ENCODE measurements at places on chromosomes 2 and 18.

GRCh38 chr2:37916512-37917082 lies 8.5 kb upstream of the RMDN2 start:
- DNase-seq, result no peak

DNA sequence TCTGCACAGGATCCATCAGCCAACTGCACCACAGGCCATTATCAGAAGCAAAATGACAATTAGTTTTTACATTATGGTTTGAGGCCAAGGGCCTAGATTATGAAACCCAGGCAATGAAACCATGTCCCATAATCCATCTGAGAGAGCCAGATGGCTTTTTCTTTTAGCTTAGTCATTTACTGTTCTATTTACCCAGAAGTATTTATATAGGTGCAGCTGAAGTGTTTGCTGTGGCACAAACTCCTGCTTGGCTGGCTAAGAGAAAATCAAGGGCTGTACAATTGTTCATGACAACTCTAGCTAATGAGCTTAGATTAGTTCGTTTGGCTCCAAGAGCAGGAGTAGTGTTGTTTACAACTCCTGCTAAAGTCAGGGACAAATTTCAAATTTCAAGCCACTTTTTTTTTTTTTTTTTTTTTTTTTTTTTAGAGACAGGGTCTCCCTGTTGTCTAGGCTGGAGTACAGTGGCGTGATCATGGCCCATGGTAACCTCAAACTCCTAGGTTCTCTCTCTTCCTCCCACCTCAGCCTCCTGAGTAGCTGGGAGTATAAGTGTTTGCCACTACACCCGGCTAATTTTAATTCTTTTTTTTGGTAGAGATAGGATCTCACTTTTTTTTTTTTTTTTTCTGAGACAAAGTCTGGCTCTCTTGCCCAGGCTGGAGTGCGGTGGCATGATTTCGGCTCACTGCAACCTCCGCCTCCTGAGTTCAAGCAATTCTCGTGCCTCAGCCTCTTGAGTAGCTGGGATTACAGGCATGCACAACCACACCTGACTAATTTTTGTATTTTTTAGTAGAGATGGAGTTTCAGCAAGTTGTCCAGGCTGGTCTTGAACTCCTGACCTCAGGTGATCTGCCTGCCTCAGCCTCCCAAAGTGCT lies 18.4 kb upstream of the REV1 start:
- DNase-seq, result no peak

GRCh38 chr2:120703330-120703994 lies 32.2 kb upstream of the GLI2 start:
- peak; percentile 8 for DNase-seq

- no peak for DNase-seq
Observed at GRCh38 chr2:12970861-12971260, 254.1 kb downstream of the TRIB2 start.

DNA sequence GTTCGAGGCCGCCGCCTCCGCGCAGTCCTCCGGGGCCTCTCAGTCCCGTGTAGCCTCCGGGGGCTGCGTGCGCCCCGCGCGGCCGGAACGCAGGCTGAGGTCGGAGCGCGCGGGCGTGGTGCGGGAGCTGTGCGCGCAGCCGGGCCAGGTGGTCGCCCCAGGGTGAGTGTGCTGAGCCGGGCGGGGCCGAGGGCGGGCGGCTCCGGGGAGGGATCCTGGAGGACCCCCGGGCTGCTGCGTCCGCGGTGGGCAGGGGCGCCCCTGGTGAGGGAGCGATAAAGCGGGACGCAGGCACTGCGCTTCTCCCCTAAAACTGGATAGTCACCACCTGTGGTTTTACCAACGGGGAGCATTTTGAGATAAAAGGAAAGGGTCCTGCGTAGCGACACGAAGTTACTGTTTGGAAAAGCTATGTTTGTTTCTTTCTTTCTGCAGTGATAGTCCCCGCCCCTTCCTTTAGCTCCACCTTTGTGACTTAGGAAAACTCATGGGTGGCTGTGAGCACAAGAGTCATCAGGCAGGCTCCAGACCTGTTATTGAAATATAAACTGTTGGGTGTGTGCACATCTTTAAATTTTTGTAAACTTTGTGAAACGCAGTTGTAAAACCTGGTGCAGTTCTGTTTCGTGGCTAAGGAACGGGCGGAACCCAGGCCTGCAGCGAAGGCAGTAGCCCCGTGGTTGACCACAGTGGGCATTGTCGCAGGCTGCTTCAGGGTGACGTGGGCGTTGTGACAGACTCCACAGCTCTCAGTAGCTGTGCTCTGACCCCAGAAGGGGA lies 687 bp downstream of the CTDP1 start:
- peak; percentile 68 for DNase-seq

DNA sequence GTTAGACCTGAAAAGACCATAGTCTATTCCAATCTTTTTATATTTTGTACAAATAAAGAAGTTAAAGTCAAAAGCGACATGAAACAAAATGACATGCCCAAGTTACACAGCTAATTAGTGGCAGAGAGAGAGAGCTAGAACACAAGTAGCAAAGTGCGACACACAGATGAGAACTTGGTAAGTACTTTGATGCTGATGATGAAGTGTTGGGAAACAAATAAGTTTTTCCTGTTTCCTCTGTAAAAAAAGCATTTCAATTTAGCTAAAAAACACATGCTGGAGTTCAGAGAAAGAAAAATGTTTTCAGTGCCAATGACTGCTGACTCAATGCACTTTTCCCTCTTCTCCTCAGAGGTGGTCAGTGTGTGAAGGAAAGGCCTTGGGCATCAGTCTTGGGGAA lies 226.9 kb downstream of the PAX3 start:
- DNase-seq, result no peak

DNA sequence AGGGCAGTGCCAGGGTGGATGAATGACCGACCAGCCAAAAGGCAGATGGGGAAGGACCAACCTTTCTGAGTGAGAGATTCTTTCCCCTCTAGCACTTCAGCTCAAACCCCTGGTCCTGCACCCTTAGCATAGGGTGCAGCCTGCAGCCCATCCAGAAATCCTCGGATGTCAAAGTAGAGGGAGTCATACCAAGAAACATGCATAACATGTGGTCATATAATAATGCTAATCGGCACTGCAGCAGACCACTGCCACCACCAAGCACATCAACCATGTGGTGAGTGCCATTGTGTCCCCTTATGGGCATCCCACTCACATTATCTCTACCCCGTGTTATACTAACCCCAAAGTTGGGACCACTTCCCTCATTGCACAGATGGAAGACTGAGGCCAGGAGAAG lies 17.7 kb downstream of the ATOH8 start:
- no peak for DNase-seq

DNA sequence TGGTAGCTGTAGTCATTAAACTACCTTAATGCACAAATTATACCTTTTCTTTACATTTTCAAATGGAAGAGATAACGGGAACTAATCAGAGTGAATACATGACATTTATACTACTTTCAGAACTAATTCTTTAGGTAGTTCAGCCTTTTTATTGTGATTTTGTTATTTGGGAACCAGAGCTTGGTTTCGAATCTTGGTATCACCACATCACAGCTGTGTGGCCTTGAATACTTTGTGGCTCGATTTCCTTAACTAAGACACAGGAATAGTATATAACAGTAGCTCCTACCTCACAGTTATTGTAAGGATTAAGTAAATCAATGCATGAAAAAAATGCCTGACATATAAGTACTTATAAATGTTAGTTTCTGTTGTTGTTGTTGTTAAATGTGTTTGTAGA lies 240.0 kb downstream of the WDR7 start:
- no peak for DNase-seq

DNA sequence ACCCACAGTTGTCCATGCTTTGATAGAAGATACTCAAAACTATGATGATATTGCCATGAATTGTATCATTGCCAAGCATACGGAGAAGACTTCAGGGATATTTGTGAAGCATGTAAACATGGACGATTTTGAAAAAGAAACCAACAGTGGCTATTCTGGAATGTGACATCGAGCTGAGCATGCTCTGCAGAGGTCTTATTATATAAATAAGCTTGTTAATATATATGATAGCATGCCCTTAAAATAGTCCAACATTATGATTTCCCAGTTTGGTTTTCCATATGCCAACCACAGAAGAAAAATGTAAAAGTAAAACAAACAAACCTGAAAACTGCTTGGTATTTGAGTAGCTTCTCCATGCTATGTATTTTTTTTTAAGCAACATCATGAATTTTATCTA lies 159.1 kb downstream of the LNPK start:
- no peak for DNase-seq

GRCh38 chr18:11046140-11046539 lies 103.2 kb downstream of the PIEZO2 start:
- no peak for DNase-seq

DNA sequence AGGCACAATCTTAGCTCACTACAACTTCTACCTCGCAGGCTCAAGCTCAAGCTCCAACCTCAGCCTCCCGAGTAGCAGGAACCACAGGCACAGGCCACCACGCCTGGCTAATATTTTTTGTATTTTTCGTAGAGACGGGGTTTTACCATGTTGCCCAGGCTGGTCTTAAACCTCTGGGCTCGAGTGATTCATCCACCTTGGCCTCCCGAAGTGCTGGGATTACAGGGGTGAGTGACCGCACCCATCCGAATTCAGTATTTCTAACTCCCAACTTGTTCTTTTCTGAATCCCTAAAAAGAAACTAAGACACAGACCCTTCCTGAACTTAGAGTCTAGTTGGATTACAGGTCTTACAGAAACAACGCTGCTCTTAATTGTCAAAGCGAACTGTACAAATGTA lies 32.3 kb upstream of the ACSL3 start:
- no peak for DNase-seq

GRCh38 chr18:6476880-6477279 lies 62.2 kb upstream of the L3MBTL4 start:
- DNase-seq, result no peak

GRCh38 chr2:102296449-102296848 lies 14.9 kb upstream of the IL1RL1 start:
- DNase-seq, result no peak

- peak; percentile 40 for DNase-seq
Observed at GRCh38 chr2:175030380-175031271, 25.4 kb upstream of the CHN1 start.

- DNase-seq, result peak; percentile 78
Observed at GRCh38 chr2:215594766-215595165, 158.9 kb upstream of the FN1 start.

GRCh38 chr2:39787950-39788349 lies 8.9 kb upstream of the THUMPD2 start:
- DNase-seq, result no peak

- DNase-seq, result peak; percentile 24
Observed at GRCh38 chr18:74840492-74841167, 243.0 kb downstream of the ZNF407 start.

- no peak for DNase-seq
Observed at GRCh38 chr2:115634578-115634977, 1192.1 kb downstream of the DPP10 start.

DNA sequence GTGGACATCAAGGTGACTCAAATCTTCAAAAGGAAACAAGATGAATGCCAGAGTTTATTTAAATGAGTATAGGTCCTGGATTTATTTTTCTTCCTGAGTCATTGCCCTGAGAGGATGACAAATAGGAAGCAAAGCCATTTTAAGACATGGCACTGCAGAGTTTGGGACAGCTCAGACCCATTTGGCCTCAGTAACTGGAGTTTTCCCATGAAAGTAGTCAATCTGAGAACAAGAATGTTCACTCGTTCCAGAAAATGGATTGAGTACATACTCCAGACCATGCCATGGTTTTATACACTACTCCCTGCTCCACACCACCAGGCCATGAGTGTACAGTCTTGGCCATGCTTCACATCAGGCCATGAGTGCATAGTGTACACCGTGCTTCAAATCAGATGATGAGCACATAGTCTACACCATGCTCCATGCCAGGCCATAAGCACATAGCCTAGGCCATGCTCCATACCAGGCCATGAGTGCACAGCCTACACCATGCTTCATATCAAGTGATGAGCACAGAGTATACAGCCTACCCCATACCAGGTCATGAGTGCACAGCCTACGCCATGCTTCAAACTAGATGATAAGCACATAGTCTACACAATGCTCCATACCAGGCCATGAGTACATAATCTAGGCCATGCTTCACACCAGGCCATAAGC lies 202.4 kb downstream of the FBXO15 start:
- no peak for DNase-seq

- DNase-seq, result no peak
Observed at GRCh38 chr2:101160454-101160853, 9.3 kb upstream of the TBC1D8 start.

- no peak for DNase-seq
Observed at GRCh38 chr2:15768142-15768541, 172.2 kb upstream of the MYCN start.

DNA sequence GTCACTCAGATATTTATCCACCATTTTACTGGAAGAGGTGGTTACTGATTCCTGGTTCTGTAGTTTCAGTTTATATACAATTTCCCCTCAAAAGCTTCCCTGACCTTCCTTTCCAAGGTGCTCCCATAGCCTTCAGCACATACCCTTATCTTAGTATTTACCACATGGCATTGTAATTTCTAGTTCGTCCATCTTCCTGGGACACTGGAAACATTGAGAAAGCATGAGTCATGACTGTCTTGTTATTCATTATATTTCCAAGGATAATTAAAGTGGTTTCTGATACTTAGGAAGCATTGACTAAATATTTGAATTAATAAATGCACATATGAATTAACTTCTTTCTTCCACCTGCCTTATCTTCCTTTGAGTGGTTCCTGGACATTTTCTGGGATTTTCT lies 203.8 kb downstream of the ETAA1 start:
- no peak for DNase-seq

DNA sequence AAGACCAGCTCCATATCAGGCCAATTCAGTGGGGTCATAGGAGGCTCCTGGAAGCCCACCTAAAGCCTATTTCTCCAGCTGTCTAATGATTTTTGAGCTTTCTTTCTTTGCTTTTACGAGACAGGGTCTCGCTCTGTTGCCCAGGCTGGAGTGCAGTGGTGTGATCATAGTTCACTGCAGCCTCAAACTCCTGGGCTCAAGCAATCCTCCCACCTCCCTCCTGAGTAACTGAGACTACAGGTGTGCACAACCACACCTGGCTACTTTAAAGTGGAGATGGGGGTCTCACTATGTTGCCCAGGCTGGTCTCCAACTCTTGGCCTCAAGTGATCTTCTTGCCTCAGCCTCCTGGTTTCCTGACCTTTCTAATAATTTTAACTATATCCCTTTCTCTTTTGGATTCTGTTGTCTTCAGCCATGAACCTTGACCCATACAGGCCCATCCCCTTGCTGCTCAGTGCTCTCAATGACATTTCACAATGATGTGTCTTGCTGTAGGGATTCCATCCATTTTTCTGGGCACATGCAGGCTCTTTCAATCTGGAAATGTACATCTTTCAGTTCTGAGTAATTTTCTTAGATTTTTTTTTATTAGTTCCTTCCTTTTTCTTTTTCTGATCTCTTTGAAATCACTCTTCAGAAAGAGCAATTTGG lies 29.7 kb downstream of the GNLY start:
- peak; percentile 50 for DNase-seq

DNA sequence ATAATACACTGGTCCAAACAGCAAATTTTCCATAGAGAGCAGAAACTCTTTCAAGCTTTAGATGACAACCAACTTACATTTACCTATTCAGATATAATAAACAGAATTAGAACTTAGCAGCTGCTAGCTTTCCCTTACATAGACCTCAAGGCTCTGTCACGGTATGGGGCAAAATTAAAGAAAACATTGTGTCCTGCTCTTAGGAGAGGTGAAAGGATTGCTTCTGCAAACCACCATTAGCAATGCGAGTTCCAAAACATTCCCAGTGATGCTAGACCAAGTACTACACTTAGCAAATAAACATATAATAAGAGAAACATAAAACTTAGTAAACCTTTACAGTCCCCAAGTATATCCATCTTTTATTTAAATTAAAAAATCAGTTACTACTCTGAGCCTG lies 183.3 kb downstream of the CAMKMT start:
- DNase-seq, result no peak

GRCh38 chr2:26913999-26914658 lies 56.3 kb upstream of the MAPRE3 start:
- DNase-seq, result no peak

Data from suppressor macrophage treated with lipopolysaccharide for 1 hour (primary cell).